ENCODE measurements at places on chromosomes 11 and 22.

DNA sequence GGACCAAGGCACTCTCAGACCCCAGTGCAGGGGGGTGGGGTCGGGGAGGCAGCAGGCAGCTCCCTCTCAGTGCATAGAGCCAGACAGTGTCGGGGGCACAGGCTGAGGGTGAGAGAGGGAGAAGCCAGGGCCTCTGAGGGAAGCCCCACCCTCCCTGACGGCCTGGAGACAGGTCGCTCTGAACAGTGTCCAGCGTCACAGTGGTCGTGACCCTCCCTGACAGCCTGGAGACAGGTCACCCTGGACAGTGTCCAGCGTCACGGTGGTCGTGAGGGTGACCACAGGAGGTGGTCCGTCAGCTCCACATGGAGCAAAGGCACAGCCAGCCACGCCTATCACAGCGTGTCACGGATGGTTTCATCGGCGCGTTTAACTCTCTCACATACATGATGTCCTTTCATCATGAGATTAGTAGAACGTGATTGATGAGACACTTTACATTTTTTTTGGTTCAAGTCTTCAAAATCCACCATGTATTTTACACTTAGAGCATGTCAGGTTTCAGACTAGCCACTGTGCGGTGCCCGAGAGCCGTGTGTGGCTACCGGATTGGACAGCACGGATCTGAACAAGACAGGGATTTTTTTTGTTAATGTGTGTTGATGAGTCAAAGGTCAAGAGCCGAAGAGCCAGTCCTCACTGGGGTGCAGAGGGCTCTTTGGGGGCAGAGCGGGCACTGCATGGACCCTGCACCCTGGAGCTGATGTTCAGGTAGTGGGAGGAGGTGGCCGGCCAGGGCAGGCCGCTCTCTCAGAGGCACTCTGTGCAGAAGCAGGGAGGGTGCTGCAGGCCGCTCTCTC lies 23.9 kb upstream of the PANX2 start:
- no peak for DNase-seq

GRCh38 chr11:62958547-62959421 lies 26.0 kb downstream of the SLC22A6 start:
- no peak for DNase-seq

DNA sequence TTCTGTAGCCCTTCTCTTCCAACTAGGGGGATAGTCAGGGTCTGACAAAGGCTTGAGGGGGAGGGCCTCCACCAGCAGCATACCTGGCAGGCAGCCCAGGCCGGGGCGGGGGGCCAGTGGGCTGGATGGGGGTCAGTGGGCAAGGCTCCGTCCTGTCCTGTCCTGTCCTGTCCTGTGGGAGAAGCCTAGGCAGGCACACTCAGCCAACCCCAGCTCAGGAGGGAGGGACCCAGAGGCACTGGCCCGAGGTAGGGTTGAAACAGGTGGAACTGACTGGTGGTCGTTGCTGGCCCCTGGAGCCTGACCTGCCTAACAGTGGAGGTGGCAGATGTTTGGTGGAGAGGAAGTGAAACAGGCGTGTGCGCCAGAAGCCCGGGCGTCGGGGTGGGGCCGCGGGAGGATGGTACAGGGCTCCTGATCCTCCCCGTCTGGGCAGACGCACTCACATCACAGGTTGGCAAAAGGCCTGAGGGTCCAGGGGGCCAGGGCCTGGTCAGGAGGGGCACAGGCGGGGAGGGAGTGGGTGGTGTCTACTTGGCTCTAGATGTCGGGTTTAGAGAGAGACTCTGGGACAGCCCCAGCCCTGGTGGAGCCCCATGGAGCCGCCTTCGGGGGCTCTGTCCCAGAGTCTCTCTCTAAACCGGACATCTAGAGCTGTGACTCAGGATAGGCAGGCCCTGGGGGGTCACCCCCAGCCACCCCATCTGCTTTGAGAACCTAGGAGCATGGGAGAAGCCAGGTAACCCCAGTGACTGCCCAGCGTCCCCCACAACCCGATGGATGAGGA lies 32.5 kb upstream of the GRAMD4 start:
- no peak for DNase-seq

- no peak for DNase-seq
Measured at GRCh38 chr22:27793576-27793975, 8.0 kb downstream of the MN1 start.
